ENCODE measurements at places on chromosomes 5 and 9. TPM values are rescaled to one million over a fixed set of nuclear protein-coding genes. Genes with fewer than 3 reads are reported as not detected.

TMEM252 gene
- not detected for polyA plus RNA-seq

DNA sequence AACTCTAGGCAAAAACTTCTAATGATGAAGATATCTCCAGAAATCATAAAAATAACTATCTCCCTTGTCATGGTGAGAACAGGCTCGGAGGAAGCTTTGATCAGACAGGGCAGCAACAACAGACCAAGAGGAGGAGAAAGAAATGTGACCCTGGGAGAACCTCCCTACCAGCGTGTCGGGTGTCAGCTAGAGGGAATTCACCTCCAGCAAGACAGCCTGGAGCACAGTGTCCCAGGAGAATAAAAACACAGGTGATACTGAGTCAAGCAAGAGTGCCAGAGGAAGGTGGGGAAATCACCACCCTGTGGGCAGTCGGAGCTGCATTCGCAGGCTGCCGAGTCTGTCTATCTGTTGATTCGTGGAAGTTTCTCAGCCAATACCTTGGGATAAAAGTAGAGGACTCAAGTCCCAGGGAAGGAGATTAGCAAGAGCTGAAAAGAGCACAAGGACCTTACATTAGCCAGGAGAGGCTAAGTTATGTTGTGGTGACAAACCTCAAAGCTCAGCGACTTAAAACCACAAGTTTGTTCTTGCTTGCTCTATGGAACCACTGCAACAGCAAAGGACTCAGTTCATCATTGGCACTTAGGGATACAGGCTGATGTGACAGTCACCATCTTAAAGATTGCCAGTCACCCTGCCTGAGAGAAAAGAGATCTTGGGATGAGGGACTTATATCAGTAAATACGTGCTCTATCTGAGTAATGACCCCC lies 598.3 kb downstream of the CCDC171 start:
- DNase-seq = no peak

GRCh38 chr5:95609711-95610110 lies 10.2 kb upstream of the GPR150 start:
- no peak for DNase-seq

- peak; percentile 67 for DNase-seq
These were observed at the start of gene LARP1 for GRCh38 chr5:154755361-154756008. Gene LARP1, plus strand, starts transcription at chr5:154755377. Its CDS starts 381 bp downstream, at chr5:154755758.

- no peak for DNase-seq
These were observed 13.6 kb downstream of the NR2F1-AS1 start for GRCh38 chr5:93567424-93567823.

DNA sequence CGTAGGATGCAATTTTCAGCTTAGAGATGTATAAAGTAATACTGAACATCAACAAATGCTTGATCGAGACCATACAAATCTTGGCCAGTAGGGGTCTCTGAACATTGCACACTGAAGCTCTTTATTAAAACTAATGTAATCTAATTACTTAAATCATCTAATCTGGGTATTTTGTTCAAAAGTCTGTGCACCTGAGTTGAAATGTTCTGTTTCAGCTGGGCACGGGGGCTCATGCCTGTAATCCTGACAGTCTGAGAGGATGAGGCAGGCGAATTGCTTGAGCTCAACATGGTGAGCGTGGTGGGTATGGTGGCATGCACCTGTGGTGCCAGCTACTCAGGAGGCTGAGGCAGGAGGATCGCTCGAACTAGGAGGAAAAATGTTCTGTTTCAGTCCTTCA lies 41.0 kb downstream of the ESM1 start:
- peak; percentile 59 for DNase-seq

DNA sequence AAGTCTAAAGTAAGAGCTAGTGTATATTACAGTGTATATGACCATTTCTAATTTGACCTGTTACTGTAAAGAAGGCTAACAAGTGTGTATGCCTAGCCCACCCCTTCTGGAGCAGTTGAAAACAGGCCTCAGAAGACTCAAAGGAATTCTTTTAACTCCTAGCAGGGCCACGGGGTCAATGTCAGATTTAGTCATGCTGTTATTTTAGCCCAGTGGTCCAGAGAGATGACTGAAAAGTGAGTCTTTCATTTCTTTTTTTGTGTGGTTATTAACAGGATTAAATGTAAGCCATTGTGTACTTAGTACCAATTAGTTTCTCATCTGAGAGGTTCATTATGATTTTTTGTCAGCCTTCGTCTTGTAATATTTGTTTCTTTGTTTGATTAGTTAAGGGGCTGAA lies 24.4 kb downstream of the ZCCHC7 start:
- peak; percentile 14 for DNase-seq

DNA sequence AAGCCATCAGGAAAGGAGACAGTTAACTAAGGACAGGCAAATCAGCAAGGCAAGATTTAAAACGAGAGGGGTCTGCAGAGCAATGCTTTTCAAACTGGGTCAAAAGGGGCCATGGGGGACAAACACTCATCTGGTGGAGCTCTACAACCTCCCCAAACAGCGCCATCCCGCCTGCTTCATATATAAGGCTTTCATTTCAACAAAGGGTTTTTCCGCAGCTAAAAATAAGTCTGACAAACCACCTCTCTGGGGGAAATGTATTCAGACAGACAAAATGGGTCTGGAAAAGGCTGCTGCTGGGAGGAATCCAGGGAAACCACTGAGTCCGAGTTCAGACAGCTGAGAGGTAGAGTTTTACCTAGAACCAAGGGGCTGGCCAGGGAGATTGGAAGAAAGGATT lies 8.3 kb upstream of the SEPTIN8 start:
- DNase-seq = no peak

All from GM23248 (cell line).